ENCODE measurements at places on chromosomes 7 and 10. TPM values are rescaled to one million over a fixed set of nuclear protein-coding genes. Genes with fewer than 3 reads are reported as not detected.

DNA sequence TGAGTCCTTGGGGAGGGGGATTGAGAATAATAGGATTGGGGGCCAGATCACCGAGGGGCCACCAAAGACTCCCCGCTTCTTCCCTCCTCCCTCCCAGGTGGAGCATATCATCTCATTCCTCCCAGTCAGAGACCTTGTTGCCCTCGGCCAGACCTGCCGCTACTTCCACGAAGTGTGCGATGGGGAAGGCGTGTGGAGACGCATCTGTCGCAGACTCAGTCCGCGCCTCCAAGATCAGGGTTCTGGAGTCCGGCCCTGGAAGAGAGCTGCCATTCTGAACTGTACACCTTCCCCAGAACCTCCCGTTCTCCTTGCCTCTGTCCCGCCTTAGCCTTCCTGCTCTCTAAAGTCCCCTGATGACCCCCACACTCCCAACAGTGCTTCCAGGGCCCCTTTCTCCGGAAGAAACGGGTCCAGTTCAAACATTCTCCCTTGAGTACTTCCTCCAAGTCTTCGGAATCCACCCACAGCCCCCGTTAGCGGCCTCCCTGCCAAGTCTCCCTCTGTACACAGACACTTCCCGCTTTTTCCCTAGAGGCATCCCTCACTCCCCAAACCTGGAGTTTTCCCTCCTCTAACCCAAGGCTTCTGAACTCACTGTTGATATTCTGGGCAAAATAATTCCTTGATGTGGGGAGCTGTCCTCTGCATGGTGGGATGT, 4.1 kb downstream of the FBXO24 start:
- no peak for DNase-seq

GRCh38 chr7:107029061-107029763, 15.3 kb upstream of the PRKAR2B start:
- no peak for DNase-seq

GRCh38 chr7:103859709-103860108, 129.7 kb downstream of the RELN start:
- DNase-seq, result no peak

GRCh38 chr10:94361171-94361794, 1.5 kb downstream of the NOC3L start:
- DNase-seq, result peak; percentile 65

DNA sequence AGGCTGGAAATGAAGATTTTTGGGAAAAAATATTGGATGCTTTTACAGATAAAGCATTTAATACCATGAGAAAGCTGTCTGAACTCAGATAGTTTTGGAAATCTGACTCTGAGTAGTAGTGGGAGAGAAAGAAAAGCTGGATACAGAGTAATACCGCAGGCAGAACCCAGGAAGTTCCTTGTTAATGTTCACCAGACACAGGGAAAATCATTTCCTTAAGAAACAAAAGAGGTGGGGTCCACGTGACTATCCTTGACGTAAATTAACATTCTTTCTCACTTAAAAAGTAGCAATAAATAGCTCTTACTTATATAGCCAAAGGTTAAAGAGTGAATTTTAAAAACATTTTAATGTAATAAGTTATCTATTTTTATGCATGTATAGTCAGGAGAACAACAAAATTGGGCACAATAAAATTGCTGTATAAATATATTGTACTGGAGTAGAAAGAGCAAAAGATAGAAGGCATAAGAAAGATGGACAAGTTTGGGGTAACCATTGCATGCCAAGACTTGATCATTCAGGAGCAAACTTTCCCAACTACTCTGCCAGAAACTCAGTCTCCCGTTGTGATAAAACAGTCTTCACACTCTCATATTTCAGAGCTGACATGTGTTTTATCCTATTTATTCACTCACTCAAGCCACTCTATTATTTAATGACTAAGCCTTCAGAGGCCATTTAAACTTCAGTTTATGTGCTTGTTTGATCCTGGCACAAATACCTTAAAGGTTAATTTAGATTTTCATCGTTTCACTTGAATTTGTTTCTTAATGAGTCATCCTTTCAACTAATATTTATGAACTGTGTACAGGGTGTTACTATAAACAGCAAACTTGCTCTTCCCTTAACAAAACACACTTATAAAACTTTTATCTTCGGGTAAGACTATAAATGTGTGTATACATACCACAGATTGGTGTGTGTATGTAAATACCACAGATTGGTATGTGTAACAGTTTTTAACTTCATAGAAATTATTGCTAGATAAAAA, 143.1 kb downstream of the GNAI1 start:
- DNase-seq, result peak; percentile 97

- peak; percentile 99 for DNase-seq
Observed at GRCh38 chr10:3095373-3096139, 28.2 kb downstream of the PFKP start.

GRCh38 chr10:110666673-110667072, 22.5 kb downstream of the RBM20 start:
- DNase-seq, result no peak

- peak; percentile 49 for DNase-seq
Observed at GRCh38 chr7:137953665-137954470, 48.0 kb downstream of the CREB3L2 start.

- peak; percentile 75 for DNase-seq
Observed at GRCh38 chr10:102449321-102450123, 1.8 kb downstream of the C10orf95 start.

DNA sequence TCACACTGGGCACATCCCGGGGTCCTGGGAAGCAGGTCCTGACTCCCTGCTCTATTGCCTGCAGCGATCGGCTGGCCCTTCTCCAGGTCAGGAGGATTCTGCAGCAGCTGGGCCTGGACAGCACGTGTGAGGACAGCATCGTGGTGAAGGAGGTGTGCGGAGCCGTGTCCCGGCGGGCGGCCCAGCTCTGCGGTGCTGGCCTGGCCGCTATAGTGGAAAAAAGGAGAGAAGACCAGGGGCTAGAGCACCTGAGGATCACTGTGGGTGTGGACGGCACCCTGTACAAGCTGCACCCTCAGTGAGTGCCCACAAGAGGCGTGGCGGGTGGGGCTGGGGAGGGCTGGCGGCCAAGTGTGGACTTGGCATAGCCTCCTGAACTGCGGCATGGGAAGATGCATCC, 12.8 kb upstream of the HK1 start:
- no peak for DNase-seq

- peak; percentile 86 for DNase-seq
Observed at GRCh38 chr7:23462846-23463245, 7.4 kb downstream of the IGF2BP3 start.

- no peak for DNase-seq
Observed at GRCh38 chr7:50145801-50146338, 52.8 kb upstream of the ZPBP start.

DNA sequence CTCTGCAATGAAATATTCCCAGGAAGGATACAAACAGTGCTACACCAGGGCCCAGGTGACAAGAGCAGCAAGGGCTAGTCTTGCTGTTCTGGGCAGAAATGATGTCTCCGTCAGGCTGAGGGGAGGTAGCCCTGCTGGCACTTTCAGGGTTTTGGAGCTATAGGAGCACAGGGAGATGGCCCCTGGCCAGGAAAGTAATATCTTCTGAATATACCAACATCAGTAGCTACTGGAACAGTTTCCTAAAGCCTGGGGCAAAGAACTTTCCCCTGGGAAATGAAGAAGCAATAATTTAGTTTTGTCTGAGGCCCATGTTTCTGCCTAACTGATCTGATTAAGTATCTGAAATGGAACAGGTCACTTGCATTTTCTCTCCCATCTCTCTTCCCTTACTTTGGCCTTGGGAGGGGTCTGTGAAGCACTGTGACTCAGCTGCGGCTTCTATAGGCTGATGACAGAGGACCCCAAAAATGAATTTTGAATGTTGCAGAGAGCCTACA, 489.1 kb upstream of the PODXL start:
- no peak for DNase-seq

Gene H2BK1
- total RNA-seq, result not detected

Gene OR2A1
- not detected for total RNA-seq

Gene PON1
- total RNA-seq, result not detected

Gene CALML5
- total RNA-seq, result not detected

Gene SCIN
- not detected for total RNA-seq
